Right renal cortex interstitium (tissue), 3 donors: ENCODE measurements at places on chromosomes 1 and 21. TPM values are rescaled to one million over a fixed set of nuclear protein-coding genes. Genes with fewer than 3 reads are reported as not detected.

Gene RGS8
- 0.04 TPM for polyA plus RNA-seq

Gene TLCD4
- 6.3 TPM for polyA plus RNA-seq

Gene ALX3
- polyA plus RNA-seq: not detected

Gene OR2T11
- not detected for polyA plus RNA-seq

Gene PTPRF
- 219 TPM for polyA plus RNA-seq

Gene C1QC
- polyA plus RNA-seq: 10.9 TPM

DNA sequence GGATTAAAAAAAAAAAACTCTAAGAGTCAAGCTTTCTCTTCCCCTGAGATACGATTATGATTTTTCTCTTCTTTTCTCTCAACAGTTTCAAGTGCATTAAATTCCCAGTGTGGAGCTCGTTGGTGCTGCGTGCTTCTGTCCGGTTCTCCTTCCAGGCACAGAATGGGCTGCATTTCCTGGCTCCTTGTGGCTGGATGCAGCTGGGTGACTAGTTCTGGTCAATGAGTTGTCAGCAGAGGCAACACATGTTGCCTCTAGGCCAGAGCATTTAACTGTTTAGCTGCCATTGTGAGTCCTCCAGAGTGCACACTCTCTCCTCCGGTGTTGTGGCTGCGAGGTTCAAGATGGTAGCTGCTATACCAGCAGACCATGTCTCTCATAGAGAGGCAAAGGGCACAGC is 312.9 kb downstream of the RRAGC start:
- DNase-seq: no peak

- no peak for DNase-seq
Observed at GRCh38 chr1:32028746-32029145, 15.1 kb downstream of the KHDRBS1 start.

- DNase-seq: no peak
Observed at GRCh38 chr1:155893389-155894142, 17.6 kb downstream of the RIT1 start.

GRCh38 chr1:44557778-44558177 is 116.5 kb downstream of the TMEM53 start:
- DNase-seq: no peak

- DNase-seq: no peak
Observed at GRCh38 chr1:206467915-206468314, 2.4 kb upstream of the IKBKE start.

GRCh38 chr1:17218939-17219338 is 14.0 kb downstream of the PADI1 start:
- DNase-seq: no peak

DNA sequence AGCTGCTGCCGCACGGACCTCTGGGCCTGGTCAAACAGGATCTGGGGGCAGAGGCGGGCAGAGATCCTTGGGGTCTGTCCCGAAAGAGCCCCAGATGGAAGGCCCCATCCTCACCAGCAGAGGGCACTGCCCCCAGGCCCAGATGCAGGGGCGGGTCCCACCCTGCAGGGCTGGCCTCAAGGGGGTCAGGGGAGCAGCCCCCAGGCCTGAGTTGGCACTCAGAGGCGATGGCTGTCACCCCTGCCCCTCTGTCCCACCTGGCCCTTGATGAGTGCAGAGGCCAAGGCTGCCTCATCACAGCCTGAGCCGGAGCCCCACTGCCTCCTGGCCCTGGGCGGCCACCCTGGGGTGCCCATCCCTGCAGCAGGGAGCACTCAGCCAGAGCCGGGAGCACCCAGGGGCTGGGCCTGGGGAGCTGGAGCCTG is 5.7 kb downstream of the ACAP3 start:
- DNase-seq: no peak

- no peak for DNase-seq
Observed at GRCh38 chr1:192763756-192764155, 45.1 kb upstream of the RGS2 start.

DNA sequence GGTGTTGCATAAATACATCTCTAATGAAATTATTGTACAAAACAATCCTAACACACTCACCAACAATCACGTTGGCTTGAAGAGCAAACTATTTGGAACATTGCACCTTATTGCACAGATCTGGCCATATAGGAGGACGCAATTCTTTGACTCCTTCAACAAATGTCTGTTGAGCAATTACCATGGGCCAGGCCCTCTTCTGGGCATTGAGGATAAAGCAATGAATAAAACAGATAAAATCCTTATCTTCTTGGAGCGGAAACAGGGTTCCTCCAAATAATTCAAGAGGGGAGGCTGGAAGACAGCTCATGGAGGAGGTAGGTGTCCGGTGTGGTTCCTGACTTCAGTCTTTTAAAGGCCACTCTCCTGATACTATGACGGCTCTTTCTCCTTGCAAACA is 43.3 kb downstream of the PAX7 start:
- no peak for DNase-seq

DNA sequence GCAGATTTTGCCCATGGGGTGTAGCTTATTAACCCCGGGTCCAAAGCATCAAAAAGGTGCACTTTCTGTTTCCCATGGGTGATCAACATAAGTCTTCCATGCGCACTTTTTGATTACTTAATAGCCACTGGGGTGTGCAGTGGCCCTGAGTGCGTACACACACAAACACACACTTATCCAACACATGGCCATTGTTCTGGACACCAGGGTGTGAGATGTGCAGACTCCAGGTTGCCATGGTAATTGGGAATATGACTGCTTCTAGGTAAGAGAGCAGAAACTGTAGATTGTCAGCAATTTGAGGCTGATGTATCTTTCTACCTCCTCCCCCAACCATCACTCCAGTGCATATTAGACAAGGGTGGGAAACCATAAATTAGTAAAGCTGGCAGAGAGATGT is 68.8 kb downstream of the MAB21L3 start:
- no peak for DNase-seq

DNA sequence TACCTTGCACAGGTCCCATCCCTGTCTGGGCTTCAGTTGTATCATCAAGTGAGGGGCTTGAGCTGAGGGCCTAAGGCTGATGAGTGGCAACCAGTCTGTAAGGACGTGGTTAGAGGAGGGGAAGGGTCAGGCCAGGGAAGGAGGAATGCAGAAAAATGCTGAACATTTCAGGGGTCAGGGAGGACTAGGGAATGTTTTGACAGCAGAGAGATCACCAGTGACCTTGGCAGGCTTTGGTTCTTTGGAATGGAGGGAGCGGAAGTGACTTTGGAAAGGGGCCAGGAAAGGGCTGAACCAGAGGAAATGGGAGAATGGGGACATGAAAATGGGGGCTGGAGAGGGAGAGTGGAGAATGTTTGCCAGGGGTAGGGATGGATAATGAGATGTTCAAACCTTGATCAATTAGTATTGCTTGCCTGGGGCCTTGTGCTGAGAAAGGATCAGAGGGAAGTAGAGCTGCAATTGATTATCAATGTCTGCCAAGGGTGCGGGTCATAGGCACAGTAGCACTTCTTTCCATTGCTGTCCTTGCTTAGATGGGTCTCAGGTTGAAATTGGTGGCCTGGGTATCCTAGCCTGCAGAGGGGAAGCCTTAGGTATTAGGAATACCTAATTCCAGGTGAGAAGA is 7.4 kb downstream of the LDLRAP1 start:
- no peak for DNase-seq

- no peak for DNase-seq
Observed at GRCh38 chr21:37166733-37167132, 93.7 kb downstream of the TTC3 start.

GRCh38 chr21:44871576-44872269 is 1.8 kb downstream of the PTTG1IP start:
- no peak for DNase-seq

GRCh38 chr1:206459703-206460102 is 10.6 kb upstream of the IKBKE start:
- DNase-seq: no peak

DNA sequence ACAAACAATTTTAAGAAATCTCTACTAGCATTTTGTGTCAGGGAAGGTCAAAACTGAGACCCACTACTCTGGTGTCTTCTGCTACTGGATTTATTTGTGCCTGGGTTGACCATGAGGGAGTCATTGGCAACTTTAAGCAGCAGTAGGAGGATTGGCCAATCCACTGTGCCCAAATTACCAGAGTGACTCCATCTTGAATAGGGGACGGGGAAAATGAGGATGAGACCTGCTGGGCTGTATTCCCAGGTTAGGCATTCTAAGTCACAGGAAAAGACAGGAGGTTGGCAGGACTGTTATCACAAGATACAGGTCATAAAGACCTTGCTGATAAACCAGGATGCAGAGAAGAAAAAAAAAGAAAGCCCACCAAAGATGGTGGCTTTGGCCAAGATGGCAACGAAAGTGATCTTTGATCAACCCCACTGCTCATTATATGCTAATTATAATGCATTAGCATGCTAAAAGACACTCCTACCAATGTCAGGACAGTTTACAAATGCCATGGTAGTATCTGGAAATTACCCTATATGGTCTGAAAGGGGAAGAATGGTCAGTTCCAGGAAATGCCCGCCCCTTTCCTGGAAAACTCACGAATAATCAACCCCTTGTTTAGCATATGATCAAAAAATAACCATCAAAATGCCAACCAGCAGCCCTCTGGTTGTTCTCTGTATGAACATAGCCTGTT is 200.9 kb downstream of the LTN1 start:
- no peak for DNase-seq

DNA sequence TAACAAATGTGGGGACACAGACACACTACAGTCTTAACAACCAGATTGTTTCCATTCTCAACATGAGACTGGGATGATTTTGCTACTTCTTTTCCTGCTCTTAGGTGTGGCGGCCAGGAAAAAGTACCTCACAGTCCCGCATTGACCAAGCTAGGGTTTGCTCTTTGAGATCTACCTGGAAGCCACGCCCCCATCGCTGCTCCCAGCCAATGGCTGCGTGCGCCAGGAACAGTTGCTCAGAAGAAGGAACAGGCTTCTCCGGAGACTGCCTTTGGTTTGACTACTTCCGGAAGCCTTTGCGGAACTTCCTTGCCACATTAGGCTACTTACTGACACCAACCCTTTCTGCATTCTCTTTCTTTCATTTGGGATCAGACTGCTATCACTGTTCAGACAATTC is 44.2 kb upstream of the PLD5 start:
- no peak for DNase-seq

- DNase-seq: no peak
Observed at GRCh38 chr1:91697861-91698260, 188.1 kb downstream of the TGFBR3 start.
